Endothelial cell (in vitro differentiated cells): ENCODE measurements at places on chromosomes 11 and 22. TPM values are rescaled to one million over a fixed set of nuclear protein-coding genes. Genes with fewer than 3 reads are reported as not detected.

DNA sequence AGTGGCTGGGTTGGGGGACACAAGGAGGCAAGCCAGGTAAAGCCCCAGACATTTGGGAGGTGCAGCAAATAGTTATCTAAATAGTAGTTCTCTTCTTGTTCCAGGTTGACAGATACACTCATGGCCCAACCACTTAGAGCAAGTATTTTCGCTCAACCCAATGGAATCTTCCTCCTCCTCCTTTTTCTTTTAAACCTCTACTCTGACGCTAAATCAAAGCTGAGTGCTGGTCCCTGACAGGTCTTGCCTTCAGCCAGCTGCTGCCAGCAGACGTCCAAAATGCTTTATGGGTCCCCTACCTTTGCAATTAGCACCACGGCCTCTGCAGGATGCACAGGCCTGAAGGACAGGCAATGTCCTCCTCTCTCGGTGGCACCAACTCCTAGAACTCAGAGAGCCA lies 558.5 kb downstream of the MIAT start:
- no peak for DNase-seq
- no peak overlapping the region for H3K27ac ChIP-seq
- H3K4me1 ChIP-seq = peaks cover 43% of the 10 kb centered on the region
- H3K36me3 ChIP-seq = no peaks in the 10 kb centered on the region
- no peak overlapping the region for H3K4me3 ChIP-seq
- peaks cover 5% of the 10 kb centered on the region for H3K27me3 ChIP-seq

The MEN1 gene
- 56.3 TPM for total RNA-seq

DNA sequence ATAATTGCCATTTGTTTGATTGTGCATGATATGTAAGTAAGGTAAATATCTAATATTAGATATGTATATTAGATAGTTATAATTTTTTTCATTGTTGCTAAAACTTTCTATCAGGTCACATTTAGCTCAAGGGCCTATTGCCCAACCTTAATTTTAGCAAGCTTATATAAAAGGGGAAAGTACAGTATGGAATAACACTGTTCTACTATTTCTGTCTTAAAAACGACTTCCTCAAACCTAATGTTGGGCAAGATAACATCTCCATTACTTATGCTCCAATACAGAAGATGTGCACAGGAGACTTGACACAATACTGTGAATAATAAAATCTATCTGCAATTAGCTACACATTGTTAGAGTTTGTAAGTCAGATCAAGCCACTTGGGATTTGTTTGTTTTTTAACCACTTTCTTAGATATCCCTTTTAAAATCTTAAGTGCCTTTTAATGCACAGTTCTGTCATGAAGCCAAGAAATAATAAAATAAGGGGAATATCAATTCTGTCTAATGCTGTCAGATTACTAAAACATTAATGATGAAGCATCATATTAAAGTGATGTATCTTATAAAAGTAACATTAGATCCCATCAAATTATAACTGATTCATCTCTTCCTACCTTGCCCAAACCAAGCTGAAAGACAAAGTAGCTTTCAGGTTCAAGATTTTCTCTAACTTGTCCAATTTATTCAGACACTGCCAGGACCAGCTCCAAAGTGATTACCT lies 98.1 kb downstream of the SIK3 start:
- no peak overlapping the region for H3K27ac ChIP-seq
- peaks cover 6% of the 10 kb centered on the region for H3K4me1 ChIP-seq
- peaks cover 2% of the 10 kb centered on the region for H3K27me3 ChIP-seq
- no peak for DNase-seq

DNA sequence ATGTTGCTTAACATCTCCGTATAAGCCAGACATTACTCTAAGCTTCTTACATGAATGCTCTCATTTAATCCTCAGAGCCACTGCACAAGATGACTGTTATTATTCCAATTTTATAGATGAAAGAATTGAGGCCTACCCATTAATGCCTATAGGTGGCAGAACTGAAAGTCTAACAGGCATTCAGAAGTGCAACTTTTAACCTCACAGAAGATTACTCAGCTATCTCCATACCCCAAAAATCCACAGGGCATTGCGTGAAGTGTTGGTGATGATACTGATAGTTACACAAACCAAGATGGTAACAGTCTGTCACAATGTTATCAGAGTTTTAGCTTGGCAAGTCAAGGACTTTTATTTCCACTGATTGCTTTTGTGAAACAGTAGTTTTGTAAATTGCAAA lies 130.5 kb downstream of the ARHGAP42 start:
- H3K36me3 ChIP-seq = peaks cover 5% of the 10 kb centered on the region
- peaks cover 17% of the 10 kb centered on the region for H3K4me1 ChIP-seq
- no peak overlapping the region for H3K27ac ChIP-seq
- H3K4me3 ChIP-seq = no peak overlapping the region
- DNase-seq = no peak

DNA sequence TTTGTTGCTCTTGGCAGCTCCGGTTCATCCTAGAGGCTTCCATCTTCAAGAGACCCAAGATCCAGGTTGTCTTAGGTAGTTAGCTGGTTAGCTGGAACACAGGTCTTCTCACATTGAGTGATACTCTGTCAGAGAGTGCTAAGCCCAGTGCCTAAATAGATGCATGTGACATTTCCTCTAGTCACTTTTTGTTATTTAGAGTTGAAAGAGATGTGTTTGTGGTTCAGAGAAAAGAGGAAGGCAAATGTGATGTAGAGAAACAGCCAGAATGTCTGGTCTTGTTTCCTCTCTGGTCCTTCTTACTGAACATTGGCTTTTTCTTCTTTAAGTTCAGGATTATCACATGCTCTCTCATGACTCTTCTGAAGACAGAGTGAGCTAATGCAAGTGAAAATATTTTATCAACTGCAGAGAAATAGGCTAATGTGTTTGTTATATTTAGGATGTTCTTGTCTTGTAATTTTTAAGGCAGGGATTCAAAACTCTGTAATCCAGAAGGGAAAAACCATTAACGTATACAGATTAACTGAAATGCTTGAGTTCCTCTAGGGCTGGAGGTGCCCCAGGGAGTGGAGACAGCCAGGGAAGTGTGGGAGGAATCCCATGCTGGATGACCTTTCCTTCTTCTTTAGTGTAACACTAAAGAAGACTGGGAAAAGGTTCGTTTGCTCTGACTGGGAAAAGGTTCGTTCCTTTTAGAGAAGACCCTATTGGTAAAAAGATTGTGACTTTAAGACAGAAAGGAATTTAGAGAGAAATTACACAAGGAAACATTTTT lies 75.4 kb downstream of the SWAP70 start:
- H3K27ac ChIP-seq = peak overlapping the region; percentile 8
- no peaks in the 10 kb centered on the region for H3K27me3 ChIP-seq
- peak overlapping the region; percentile 24 for H3K4me3 ChIP-seq

DNA sequence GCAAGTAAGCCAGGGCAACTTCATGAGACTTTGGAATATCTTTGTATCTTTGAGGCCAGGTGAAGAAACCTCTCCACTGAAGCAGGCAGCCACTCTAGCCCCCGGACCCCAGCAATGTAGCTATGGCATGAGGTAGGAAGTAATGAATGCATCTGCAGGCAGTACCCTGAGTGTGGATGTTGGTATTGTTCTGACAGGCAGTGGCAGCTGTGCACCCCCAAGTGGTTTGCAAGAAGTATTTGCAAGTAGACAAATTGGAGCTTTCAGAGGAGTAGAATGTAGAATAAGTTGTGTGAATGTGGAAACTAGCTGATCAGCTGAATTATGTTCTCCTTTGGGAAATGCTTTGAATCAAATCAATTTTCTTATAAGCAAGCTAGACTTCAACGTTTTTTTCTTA lies 194.4 kb upstream of the PGR start:
- H3K27me3 ChIP-seq = no peaks in the 10 kb centered on the region
- no peaks in the 10 kb centered on the region for H3K4me1 ChIP-seq
- H3K36me3 ChIP-seq = no peaks in the 10 kb centered on the region
- peak; percentile 9 for DNase-seq
- H3K4me3 ChIP-seq = no peak overlapping the region

- H3K27me3 ChIP-seq = peaks cover 1% of the 10 kb centered on the region
- H3K4me1 ChIP-seq = no peaks in the 10 kb centered on the region
- no peak overlapping the region for H3K4me3 ChIP-seq
- H3K27ac ChIP-seq = no peak overlapping the region
Measured at GRCh38 chr11:87575088-87575487, 537.4 kb downstream of the TMEM135 start.

The CBY1 gene
- 29.7 TPM for total RNA-seq

- H3K4me3 ChIP-seq = no peak overlapping the region
- no peak overlapping the region for H3K27ac ChIP-seq
- DNase-seq = no peak
- H3K4me1 ChIP-seq = no peaks in the 10 kb centered on the region
Measured at GRCh38 chr11:35388061-35388460, 31.3 kb downstream of the SLC1A2 start.
